Dermis microvascular lymphatic vessel endothelial cell (primary cell): ENCODE measurements at places on chromosomes 2 and 18.
A peak's percentile ranks its signal among the peaks of the same experiment; 100 is the strongest.

DNA sequence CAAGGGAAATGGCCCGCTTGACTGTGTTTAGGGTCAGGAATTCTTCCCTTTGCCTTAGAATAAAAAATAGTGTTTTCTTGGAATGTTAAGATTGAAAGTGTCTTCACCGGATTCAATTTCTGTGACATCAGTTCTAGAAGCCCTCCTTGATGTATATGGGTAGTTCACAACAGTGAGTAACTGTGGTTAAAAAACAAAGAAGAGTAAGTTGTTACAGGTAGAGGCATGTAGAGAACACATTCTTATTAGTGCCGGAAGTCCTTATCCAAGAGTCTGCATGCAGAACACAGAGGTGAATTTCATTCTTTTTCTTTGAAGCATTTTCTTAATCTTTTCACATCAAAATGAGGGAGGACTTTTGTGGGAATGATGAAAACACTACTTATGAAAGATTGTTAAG lies 105.5 kb downstream of the FMNL2 start:
- DNase-seq = no peak

DNA sequence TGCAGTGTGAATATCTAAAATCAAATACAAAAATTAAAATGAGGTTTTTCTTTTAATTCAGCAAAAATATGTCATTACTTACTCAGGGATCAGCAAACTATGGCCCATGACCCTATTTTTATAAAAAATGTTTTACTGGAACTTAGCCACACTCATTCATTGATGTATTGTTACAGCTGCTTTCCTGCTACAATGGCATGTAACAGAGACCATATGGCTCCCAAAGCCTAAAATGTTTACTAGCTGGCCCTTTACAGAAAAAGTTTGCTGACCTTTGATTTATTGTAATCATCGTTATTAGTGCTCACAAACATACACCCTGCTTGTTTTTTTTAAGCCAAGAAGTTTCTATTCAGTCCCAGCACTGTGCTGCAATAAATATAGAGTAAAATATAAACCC lies 120.3 kb downstream of the PLA2R1 start:
- DNase-seq = peak; percentile 80

DNA sequence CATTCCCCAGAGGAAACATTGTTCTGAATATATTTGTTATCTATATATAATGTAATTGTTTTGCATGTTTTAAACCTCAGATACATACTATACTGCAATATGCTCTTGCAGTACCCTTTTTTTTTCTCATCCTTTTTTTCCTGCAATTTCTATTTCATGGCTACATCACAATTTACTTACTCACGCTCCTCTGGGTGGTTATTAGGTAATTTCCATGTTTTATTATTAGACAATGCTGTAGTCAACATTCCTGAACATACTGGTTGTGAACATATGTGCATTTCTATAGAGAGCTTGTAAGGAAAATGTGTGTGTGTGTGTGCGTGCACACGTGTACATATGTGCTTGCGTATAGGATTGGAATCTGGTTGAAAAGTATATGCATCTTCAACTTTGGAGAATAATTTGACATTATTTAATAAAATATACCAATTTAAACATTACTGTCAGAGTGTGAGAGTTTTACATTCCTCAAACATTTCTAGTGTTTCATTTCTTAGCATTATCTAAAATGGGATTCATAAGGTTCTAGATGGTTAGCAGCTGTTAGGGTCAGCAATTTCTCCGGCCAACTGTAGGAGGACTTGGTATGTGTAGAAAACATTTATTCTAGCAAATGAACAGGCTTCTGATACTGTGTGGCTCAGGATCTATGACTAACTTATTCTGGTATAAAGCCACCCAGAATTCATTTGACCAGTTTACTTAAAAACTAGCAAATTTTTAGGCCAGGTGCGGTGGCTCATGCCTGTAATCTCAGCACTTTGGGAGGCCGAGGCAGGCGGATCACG lies 22.4 kb downstream of the NCOA1 start:
- DNase-seq = no peak

DNA sequence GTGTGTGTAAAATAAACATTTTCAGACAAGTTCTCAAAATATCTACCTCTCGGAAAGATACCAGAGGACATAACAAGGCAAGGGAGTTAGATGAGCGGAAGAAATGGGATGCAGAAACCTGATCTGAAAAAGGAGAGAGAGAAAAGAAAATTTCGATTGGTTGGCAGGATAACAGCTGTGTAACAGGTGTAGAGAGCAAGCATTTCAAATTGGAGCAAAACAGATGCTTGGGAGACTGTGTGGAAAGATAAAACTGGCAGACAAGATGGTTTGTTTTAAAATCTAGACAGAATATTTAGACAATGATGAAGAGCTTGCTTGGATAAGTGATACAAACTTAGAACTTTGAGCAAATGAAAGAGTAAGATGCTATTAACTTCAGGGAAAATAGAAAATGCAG lies 20.2 kb downstream of the CHST9 start:
- no peak for DNase-seq

DNA sequence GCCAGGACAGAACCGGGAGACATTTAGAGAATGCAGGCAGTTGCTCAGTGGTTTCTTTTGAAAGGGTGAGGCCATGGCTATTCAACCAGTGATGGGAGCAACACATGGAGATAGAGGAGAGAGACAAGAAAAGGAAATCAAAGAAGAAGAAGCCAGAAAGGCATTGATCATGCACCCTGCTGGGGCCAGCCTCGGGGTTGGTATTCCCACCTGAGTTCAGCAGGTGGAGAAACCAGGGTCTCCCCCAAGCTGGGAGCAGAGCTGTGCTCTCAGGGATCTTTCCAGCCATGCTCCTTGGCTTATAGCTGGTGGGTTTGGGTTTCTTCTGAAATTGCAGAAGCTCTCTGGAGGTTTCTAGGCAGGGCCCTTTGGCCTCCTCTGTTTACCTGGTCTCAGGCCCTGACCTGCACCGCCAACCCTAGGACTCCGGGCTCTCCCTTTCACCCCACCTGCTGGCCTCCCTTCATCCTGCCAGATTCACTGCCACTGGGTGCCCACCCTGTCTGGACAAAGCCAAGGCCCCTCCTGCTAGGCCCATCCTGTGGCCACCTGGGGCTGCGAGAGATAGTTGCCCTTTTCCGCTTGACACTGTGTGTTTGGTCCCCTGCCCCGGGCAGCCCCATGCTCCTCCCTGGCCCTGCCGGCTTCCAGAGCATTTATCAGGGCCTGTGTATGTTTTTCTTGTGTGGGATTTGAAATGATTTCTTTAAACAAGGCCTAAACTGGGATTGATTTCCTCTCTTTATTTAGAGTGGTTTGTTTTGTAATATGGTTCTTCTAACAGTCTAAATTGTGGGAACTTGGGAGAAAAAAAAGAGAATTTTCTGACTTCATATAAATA lies 126.7 kb downstream of the DDX1 start:
- no peak for DNase-seq
